ENCODE measurements at places on chromosomes 2 and 18. TPM values are rescaled to one million over a fixed set of nuclear protein-coding genes. Genes with fewer than 3 reads are reported as not detected.

DNA sequence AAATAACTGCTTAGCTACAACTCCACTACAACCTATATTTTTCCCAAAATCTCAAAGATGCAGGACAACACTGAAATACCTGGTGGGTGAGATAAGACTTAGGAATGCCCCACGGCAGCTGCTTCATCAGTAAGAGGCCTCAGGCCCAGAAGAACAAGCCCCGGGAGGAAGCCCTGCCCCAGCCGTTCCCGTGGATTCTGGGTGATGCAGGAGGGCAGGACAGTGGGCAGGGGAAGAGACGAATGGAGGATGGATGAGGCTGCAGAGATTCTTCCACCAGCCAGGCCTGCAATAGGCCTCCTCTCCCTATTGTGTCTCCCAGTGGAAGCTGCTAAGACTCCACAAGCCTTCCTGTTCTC lies 197.9 kb upstream of the HDAC4 start:
- no peak for DNase-seq

DNA sequence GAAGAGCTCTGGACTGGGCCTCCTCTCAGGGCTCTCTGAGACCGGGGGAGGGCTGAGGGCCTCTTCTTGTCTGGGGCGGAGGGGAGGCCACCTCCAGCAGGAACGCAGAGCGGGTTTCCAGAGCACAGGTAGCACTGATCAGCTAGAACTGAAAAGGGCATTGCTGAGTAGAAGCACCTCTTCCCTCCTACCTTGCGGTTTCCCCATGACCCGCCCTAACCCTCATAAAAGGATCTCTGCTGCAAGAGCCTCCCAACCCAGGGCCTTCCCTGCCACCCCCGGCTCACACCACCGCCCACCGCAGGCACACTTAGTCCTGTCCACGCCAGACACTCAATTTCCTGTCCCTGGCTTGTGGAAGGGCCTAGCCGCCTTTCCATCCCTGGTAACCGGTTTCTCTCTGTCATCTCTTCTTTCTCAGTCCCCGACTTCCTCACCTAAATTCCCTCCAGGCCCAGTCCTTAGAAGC lies 966 bp downstream of the ADCY3 start:
- no peak for DNase-seq

DNA sequence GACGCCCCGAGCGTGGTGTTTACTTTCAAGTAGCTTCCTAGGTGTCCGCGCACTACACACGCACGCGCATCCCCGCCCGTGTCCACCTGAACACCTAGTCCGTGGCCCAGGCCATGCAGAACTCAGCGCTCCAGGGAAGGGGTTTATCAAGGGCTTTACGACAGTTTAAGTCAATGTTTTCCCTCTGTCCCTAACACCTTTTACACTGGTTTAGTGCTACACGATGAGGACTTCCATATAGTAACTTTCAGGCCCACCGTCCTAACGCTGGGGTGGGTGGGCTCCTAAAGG lies 1.4 kb upstream of the BCL2 start:
- peak; percentile 38 for DNase-seq

- no peak for DNase-seq
Measured at GRCh38 chr2:108330979-108331378, 42.3 kb downstream of the SULT1C2 start.

AGXT gene
- not detected for total RNA-seq

LRP2 gene
- total RNA-seq: 0.66 TPM

KATNAL2 gene
- 6.6 TPM for total RNA-seq

All from right cardiac atrium (tissue), 5 donors.